ENCODE measurements at places on chromosomes 1 and 21.

DNA sequence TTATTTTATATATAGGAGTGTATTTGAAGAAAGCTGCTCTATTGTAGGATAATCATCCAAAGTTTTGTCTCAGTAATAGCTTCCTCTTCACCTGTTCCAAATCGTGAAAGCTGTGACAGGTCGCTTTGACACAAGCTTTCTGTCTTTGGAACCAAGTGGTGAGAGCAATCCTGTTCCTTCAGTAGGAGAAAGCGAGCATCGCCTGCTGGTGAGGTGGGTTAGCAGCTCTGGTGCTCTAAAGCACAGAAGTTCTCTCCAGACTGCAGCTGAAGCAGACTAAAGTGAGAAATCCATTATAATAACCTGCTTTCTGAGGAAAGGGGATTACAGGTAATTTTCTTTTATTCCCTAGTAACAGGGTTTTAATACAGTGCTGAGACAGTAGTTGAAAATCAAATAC lies 803.8 kb downstream of the ADGRL2 start:
- H3K27me3 ChIP-seq = no peaks in the 10 kb centered on the region
- H3K36me3 ChIP-seq = no peaks in the 10 kb centered on the region
- no peaks in the 10 kb centered on the region for H3K4me1 ChIP-seq
- no peak overlapping the region for H3K4me3 ChIP-seq
- H3K27ac ChIP-seq = no peak overlapping the region

- no peak overlapping the region for H3K4me3 ChIP-seq
- H3K27me3 ChIP-seq = peaks cover 3% of the 10 kb centered on the region
- H3K36me3 ChIP-seq = no peaks in the 10 kb centered on the region
- no peak overlapping the region for H3K27ac ChIP-seq
- peaks cover under 1% of the 10 kb centered on the region for H3K4me1 ChIP-seq
These were observed 5.1 kb downstream of the CLCNKB start for GRCh38 chr1:16048573-16049189.

GRCh38 chr1:247557926-247558674 lies 9.2 kb downstream of the GCSAML start:
- H3K4me3 ChIP-seq = no peak overlapping the region
- H3K36me3 ChIP-seq = no peaks in the 10 kb centered on the region
- no peaks in the 10 kb centered on the region for H3K27me3 ChIP-seq

GRCh38 chr1:97160818-97161217 lies 439.2 kb downstream of the PTBP2 start:
- no peak overlapping the region for H3K27ac ChIP-seq
- no peak overlapping the region for H3K4me3 ChIP-seq
- no peaks in the 10 kb centered on the region for H3K27me3 ChIP-seq
- peaks cover 5% of the 10 kb centered on the region for H3K36me3 ChIP-seq

GRCh38 chr1:246591047-246591446 lies 24.8 kb downstream of the CNST start:
- no peak for DNase-seq
- H3K27me3 ChIP-seq = no peaks in the 10 kb centered on the region
- no peak overlapping the region for H3K27ac ChIP-seq
- peaks cover 6% of the 10 kb centered on the region for H3K4me1 ChIP-seq
- H3K36me3 ChIP-seq = peaks cover 42% of the 10 kb centered on the region

- peaks cover 5% of the 10 kb centered on the region for H3K27me3 ChIP-seq
- no peaks in the 10 kb centered on the region for H3K4me1 ChIP-seq
- H3K27ac ChIP-seq = no peak overlapping the region
- no peak for DNase-seq
- no peak overlapping the region for H3K4me3 ChIP-seq
These were observed 62.3 kb upstream of the RCOR3 start for GRCh38 chr1:211196880-211197279.

DNA sequence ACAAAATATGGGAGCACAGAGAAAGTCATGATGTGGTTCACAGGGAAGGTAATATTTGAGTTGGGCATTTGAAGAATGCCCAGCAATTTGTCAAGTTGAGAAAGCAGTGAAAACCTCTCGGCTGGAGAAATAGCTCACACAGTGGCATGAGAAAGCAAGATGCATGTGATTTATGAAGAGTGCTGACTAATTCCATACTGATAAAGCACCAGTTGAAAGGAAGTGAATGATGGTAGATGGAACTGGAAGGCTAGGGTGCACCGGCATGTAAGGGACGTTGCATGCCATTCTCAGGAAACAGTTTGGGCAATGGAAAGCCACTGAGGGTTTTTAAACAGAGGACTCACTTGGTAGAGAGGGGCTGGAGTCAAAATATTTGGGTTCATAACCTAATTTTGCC lies 53.5 kb upstream of the MTF2 start:
- DNase-seq = no peak
- H3K27ac ChIP-seq = no peak overlapping the region
- H3K36me3 ChIP-seq = no peaks in the 10 kb centered on the region
- H3K4me3 ChIP-seq = no peak overlapping the region
- peaks cover 5% of the 10 kb centered on the region for H3K27me3 ChIP-seq

- peaks cover 6% of the 10 kb centered on the region for H3K27me3 ChIP-seq
- no peak overlapping the region for H3K27ac ChIP-seq
- no peak overlapping the region for H3K4me3 ChIP-seq
- no peaks in the 10 kb centered on the region for H3K36me3 ChIP-seq
- no peaks in the 10 kb centered on the region for H3K4me1 ChIP-seq
These were observed 214.2 kb upstream of the FOXD3 start for GRCh38 chr1:63108206-63108605.

GRCh38 chr1:81803431-81804110 lies 2.8 kb downstream of the ADGRL2 start:
- H3K27me3 ChIP-seq = peaks cover 51% of the 10 kb centered on the region
- no peak overlapping the region for H3K4me3 ChIP-seq
- DNase-seq = no peak
- peaks cover 5% of the 10 kb centered on the region for H3K4me1 ChIP-seq
- no peaks in the 10 kb centered on the region for H3K36me3 ChIP-seq

- peaks cover 6% of the 10 kb centered on the region for H3K27me3 ChIP-seq
- no peaks in the 10 kb centered on the region for H3K36me3 ChIP-seq
- no peak overlapping the region for H3K4me3 ChIP-seq
These were observed 316.8 kb upstream of the SNX7 start for GRCh38 chr1:98344731-98345130.

DNA sequence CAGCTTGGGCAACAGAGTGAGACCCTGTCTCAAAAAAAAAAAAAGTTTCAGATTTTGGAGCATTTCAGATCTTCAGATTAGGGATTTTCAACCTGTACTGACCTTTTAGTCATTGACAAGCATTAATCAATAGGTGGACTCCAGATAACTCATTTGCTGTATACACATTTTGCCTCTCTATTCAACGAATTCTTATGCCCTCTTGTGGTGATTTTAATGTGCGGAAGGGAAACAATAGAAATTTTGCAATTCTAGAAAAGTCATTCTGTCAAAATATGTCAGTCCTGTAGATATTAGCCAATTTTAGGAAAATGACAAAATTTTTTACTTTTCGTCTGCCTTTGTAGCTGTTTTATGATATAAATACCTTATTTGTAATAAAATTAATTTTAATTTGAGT lies 11.6 kb upstream of the OR2G2 start:
- H3K4me3 ChIP-seq = no peak overlapping the region
- H3K27ac ChIP-seq = no peak overlapping the region
- no peaks in the 10 kb centered on the region for H3K36me3 ChIP-seq
- DNase-seq = no peak

GRCh38 chr1:82073071-82073470 lies 272.3 kb downstream of the ADGRL2 start:
- no peak overlapping the region for H3K4me3 ChIP-seq
- H3K4me1 ChIP-seq = no peaks in the 10 kb centered on the region
- DNase-seq = no peak
- H3K27ac ChIP-seq = no peak overlapping the region
- H3K36me3 ChIP-seq = no peaks in the 10 kb centered on the region
- H3K27me3 ChIP-seq = no peaks in the 10 kb centered on the region

DNA sequence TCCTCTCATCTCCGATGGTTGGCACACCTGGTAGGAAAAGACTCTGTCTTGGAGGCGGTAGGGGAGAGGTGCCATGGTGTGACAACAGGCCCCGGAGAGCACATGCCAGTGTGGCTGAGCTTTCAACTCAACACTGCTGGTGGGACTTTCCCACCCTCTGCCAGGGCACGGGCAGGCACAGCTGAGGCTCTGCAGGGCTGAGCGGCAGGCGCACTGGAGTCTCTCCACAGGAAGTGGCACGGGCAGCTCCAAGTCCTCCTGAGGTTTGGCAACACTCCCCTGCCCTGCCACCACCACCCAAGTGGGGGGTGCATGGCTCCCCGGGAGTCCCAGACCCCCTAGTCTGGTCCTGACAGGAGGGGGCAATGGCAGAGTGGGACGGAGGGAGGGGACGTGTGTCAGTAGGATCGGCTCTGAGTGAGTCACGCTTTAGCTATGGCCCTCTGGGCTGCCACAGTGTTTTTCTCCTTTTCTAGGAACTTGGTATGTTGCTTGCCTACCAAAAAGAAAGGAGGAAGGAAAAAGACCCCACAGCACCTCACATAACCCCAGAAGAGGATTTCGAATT lies 27.3 kb upstream of the EVA1B start:
- peaks cover 57% of the 10 kb centered on the region for H3K36me3 ChIP-seq
- peaks cover 23% of the 10 kb centered on the region for H3K4me1 ChIP-seq
- H3K27ac ChIP-seq = peak overlapping the region; percentile 81
- DNase-seq = peak; percentile 37
- H3K4me3 ChIP-seq = peak overlapping the region; percentile 15

GRCh38 chr1:107250169-107250568 lies 109.3 kb downstream of the NTNG1 start:
- no peak overlapping the region for H3K27ac ChIP-seq
- H3K4me3 ChIP-seq = no peak overlapping the region
- H3K27me3 ChIP-seq = peaks cover 8% of the 10 kb centered on the region
- H3K36me3 ChIP-seq = no peaks in the 10 kb centered on the region
- DNase-seq = no peak

DNA sequence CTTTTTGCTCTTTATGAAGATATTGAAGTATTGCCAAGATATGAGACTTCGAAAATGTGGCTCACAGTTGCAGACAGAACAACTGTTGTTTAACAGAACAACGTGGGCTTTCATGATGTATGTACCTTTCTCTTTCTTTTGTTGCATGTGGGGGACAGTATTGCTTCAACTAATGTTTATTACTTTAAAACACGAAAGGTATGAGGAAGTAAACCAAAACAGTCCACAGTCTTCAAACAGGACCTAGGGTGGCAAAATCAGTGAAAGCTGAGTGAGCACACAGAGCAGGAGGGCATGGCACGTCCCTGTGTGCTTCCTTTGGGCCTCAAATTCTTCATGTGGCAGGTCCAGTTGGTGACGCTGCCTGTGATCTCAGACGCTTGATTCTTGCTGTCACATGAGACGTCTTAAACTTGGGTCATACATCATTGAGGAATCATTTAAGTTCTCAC lies 7.8 kb upstream of the CHAF1B start:
- no peak for DNase-seq
- H3K4me3 ChIP-seq = no peak overlapping the region
- H3K4me1 ChIP-seq = peaks cover 3% of the 10 kb centered on the region
- no peaks in the 10 kb centered on the region for H3K27me3 ChIP-seq
- H3K36me3 ChIP-seq = peaks cover 44% of the 10 kb centered on the region

DNA sequence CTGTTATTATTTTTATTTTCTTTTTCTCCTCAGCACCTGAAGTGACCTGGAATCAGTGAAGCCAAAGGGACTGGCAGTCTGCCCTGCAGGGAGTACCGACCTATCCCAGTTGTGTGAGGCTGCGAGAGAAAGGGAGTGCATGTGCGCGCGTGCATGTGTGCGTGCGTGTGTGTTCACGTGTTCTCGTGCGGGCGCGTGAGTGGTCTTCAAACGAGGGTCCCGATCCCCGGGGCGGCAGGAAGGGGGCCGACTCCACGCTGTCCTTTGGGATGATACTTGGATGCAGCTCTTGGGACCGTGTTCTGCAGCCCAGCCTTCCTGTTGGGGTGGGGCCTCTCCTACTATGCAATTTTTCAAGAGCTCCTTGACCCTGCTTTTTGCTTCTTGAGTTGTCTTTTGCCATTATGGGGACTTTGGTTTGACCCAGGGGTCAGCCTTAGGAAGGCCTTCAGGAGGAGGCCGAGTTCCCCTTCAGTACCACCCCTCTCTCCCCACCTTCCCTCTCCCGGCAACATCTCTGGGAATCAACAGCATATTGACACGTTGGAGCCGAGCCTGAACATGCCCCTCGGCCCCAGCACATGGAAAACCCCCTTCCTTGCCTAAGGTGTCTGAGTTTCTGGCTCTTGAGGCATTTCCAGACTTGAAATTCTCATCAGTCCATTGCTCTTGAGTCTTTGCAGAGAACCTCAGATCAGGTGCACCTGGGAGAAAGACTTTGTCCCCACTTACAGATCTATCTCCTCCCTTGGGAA lies 123.3 kb downstream of the PRDM2 start:
- no peaks in the 10 kb centered on the region for H3K4me1 ChIP-seq
- no peaks in the 10 kb centered on the region for H3K27me3 ChIP-seq
- H3K36me3 ChIP-seq = no peaks in the 10 kb centered on the region
- no peak overlapping the region for H3K27ac ChIP-seq
- no peak overlapping the region for H3K4me3 ChIP-seq

DNA sequence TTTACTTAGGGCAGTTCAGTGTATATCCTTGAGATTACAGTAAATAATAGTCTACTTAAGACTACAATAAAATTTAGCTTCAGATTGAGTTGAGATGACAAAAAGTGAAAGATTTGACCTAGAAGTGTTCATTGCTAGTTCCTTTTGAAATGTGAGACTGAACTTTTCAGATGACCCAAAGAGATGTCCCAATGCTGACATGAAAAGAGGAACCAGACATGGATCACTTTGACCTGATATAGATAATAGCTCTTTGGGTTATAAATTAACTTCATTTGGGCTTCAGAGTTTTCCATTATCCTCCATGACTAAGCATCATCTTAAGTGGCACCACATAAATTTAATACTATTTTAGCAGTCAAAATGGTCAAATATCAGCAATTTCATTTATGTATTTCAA lies 25.7 kb upstream of the OR10J5 start:
- no peaks in the 10 kb centered on the region for H3K27me3 ChIP-seq
- H3K36me3 ChIP-seq = no peaks in the 10 kb centered on the region
- H3K27ac ChIP-seq = no peak overlapping the region
- H3K4me3 ChIP-seq = no peak overlapping the region
- DNase-seq = no peak

DNA sequence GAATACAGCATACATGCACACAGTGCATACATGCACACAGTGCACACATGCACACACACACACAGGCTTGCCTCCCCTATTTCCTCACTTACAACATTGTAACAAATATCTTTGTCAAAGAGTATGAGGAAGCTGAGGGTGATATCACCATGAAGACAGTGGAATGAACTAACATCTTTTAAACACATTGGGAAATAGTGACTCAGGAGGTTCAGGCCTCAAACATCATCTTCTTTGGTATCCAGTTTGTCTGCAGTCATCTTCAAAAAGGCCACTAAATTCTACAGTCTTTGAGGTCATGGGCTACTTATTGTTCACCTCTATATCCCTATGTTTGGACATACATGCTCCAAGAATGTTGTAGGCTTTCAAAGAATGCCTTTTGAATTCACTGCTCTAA lies 2.1 kb upstream of the LCE2B start:
- no peak for DNase-seq
- no peak overlapping the region for H3K27ac ChIP-seq
- H3K4me1 ChIP-seq = no peaks in the 10 kb centered on the region
- H3K36me3 ChIP-seq = no peaks in the 10 kb centered on the region
- H3K27me3 ChIP-seq = peaks cover 12% of the 10 kb centered on the region

DNA sequence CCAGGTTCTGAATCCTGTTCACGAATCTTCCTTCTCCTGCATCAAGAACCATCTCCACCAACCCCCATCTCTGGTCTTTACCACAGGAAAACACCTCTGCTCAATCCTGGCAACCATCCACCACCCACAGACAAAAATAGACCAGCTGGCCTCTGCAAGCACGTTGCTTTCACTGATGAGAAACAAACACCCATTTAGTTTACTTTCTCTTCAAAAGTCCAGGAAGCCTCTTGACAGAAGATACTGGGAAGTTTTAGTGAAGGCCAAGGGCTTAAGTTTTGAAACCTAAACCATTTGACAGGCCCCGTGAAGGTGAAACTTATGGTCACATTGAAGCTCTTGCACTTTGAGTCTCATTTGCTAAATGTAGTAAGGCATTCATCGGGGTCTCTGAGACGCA lies 122.6 kb upstream of the PPP2R5A start:
- peak overlapping the region; percentile 67 for H3K27ac ChIP-seq
- DNase-seq = peak; percentile 35
- H3K4me3 ChIP-seq = peak overlapping the region; percentile 8
- H3K36me3 ChIP-seq = no peaks in the 10 kb centered on the region
